ENCODE measurements at places on chromosomes 6 and 20. TPM values are rescaled to one million over a fixed set of nuclear protein-coding genes. Genes with fewer than 3 reads are reported as not detected.

DNA sequence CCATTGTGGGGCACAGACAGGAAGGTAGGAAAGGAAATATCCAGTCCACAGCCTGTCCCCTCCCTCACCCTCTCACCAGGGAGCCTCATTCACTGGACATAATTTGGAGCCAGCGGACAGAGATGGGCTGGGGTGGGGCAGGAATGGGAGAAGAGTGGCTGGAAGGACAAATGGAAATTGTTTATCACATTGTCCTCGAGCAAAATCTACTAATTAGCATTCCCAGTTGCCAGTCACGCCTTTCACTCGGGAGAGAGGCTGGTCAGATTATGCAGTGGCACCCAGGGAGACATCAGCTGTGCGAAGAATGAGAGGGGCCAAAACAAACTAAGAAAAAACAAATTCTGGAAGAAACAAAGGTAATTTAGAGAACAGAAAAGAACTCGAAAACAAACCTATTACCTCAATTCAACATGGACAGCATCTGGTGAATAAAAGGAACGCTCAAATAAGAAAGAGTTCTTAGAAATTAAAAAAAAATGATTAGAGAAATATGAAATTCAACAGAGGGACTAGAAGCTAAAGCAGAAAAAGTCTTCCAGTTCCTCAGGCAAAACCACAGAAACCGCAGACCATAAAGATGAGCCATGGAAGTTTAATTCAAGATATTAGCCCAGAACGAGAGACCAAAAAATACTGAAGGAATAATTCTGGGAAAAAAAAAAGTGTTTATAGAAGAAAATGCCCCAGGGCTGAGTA is 108.5 kb upstream of the RALGAPA2 start:
- DNase-seq: no peak

DNA sequence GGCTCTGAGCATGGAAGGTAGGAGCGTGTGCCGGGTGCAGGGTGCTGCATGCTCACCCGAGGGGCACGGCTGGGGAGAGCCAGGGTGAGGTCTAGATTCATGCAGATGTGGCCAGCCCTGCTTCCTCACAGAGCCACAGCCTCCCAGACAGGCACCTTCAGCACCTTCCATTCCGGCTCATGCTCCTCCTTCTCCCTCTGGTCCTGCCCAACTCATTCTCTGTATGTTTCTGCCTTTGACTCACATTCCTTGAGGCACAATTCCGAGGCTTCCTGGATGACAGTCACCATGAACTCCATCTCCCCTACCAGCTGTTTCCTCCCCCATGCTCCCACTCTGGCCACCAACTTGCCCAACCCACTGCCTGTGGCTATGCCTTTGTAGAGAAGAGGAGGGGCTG is 35.4 kb downstream of the DACT2 start:
- DNase-seq: no peak

DNA sequence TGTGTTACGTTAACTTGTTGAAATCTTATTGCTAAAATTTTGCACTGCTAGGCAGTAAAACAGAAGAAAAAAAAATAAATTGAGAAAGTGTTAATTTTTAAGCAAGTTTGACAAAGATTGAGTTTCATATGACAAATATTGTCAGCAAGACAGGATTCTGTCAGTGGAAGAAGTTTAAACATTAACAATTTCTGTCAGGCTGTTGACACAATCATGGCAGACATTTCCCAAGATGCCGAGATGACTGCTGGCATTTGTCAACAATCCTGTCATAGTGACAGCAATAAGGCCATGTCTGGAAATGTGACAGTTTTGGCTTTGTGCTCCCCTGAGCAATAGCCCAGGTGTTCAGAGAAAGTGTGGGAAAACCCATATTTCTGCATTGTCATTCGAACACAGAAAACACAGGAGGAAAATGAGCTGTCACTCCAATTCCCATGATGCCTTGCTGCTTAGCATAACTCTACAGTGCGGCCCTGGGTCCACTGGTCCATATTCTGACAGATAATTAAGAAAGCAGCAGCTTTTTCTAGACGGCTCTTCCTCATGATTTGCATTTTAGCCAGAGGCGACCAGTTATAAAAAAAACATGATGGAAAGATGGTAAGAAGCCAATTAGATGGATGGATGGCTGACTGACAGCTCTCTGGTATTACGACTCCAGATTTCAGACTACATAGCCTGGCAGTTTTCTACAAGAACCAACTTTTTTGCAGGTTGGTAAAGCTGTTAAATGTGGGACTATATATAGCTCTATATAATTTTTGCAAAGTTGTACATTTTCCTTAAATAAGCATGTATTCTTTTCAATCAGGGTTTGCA is 43.6 kb upstream of the DEFB112 start:
- DNase-seq: no peak

GRCh38 chr20:47330933-47331708 is 25.4 kb downstream of the ZMYND8 start:
- DNase-seq: no peak

DNA sequence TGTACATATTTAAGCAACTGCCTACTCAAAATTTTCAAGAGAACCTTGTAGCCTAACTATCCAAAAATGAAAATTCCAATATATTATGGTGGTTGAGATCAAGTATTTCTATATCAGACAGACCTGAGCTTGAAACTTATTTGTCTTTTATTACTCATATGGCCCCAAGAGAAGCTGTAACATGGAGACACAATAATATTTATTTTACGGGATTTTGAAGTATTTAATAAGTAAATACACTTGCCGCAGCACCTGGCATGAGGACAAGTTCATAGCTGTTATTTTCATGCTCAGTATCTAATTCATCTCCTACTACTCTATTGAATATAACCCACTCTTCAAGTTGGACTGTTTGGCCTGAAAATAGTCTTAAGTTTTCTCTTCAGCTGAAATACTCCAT is 28.0 kb downstream of the PTPRK start:
- no peak for DNase-seq

GRCh38 chr6:84809455-84809854 is 45.1 kb upstream of the TBX18 start:
- DNase-seq: no peak

GRCh38 chr6:155635416-155635815 is 179.8 kb upstream of the NOX3 start:
- DNase-seq: no peak

- DNase-seq: no peak
Measured at GRCh38 chr20:32534661-32535240, 50.4 kb downstream of the NOL4L start.

DNA sequence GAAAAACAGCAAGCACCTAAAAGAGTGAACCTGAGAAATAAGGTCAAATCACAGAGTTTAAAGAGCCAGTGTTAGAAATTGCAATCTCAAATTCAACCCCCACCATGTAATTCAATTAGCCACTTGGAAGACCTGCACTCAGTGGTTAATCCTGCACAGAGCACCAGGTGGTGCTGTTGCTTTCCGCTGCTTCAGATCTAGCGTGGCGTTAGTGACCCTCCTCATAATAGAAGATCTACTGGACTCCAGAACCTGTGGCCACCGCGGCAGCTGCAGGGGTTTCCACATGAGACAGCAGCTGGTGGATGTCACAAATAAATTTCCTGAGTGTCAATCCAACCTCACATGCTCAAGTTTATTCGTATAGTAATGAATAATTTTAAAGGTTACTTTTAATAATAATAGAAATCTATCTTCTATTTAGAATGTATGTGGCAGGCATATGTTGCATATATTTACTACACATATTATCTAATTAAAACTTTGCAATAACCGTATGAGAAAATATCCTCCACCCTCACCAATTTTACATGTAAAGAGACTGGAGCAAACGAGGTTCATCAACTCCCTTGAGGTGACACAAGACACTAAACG is 84.4 kb downstream of the SYNE1 start:
- peak; percentile 61 for DNase-seq

DNA sequence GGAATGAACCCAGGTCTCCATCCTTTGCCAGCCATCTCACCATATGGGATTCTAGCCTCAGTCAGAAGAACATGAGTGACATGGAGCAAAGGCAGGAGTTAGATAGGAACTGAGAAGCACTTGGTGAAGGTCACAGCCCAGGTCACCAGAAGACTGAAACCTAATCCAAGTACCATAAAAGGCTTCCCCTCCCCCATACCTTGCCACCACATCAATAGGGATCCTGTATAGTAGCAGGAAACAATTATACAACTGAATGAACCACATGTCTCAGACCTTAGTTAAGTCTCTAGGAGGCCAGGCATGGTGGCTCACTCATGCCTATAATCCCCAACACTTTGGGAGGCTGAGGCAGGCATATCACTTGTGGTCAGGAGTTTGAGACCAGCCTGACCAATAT is 49.6 kb downstream of the KIZ start:
- DNase-seq: no peak

DNA sequence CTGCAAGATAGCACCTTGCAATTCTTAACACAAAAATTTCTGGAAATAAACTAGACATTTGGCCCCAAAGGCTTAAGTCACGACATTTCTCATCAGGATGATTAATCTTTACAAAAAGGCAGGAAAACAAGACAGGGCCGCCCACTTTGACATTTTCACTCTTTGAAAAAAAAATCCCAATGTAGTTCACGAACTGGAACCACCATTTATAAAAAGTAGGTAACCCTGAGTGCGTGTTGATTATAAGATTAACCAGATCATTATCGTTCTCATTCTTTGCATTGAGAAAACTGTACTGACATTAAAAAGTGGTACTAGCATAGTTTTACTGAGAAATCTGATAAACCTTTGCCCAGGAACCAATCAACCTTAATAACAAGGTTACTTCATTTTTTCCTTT is 108.8 kb downstream of the HUS1B start:
- no peak for DNase-seq

- no peak for DNase-seq
Measured at GRCh38 chr20:4702562-4703280, 19.0 kb upstream of the PRND start.

- no peak for DNase-seq
Measured at GRCh38 chr6:53282741-53283140, 66.0 kb downstream of the ELOVL5 start.

DNA sequence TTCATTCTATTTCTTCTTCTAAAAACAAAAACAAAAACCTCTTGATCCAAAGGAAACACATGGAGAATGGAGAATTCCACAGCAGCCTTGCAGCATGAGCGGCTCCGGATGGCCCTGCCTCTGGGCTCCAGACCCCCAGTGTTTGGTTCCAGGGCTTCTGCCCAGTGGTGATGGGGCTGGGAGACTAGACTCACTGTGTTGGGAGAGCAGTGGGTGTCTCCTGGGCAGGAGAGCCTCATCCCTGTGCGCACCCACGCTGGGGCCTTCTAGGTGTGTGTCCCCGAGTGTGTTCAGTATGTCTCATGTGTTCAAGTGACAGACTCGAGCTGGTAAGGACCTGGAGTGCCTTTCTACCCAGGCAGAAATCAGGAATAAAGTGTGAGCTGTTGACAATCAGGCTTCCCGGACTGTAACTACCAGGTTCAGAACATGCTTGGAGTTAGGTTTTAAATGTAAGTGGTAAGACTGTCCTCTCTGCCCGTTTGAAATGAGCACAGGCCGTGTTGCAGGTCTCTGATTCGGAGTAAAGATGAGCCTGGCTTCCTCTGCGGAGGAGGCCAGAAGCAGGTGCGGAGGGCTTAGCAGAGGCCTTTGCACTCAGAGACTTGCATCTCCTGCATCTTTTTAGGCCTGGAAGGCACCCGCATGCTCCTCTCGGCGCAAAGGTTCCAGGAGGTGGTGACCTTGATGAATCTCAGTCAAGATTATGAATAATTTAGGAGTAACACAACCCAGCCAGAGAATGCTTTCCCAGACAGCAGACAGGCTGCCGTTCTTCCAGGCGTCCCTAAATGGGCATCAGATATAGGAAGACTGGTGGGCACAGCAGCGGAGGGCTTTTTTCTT is 253.6 kb downstream of the CDH26 start:
- no peak for DNase-seq

DNA sequence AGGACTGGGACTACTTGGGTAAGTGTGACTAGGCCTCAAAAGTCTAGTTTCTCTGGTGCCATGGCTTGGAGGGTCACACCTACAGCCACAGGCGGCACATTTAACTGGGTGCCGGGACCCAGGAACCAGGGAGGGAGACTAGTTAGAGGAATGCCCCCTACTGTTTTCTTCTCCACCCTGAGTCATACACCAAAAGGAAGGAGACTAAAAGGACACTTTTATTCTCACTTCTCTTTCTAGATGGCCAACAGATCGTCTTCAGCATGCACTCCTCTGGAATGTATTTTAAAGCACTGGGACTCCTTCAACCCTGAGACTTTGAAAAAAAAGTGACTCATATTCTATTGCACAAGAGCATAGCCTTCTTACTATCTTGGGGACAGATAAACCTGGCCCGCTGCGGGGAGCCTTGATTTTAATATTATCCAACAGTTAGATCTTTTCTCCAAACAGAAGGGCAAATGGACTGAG is 33.4 kb downstream of the PLN start:
- DNase-seq: no peak

DNA sequence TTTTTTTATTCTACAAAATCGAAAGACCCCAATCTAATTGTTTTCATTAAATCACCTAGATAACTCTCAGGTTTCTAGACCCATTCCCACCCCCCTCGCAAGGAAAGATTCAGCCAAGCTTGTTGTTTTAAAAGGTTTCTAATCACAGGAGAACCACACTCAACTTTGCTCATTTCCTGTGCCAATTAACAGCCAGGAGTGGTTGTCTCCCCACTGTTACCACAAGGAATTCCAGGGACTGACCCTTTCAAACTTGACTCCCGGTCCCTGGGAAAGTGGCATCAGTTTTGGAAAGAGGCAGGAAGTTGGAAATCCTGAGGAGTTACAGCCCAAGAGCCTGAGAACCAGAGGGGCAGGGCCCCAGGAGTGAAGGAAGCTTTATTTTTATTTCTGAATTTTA is 561.3 kb upstream of the JAG1 start:
- DNase-seq: peak; percentile 50

DNA sequence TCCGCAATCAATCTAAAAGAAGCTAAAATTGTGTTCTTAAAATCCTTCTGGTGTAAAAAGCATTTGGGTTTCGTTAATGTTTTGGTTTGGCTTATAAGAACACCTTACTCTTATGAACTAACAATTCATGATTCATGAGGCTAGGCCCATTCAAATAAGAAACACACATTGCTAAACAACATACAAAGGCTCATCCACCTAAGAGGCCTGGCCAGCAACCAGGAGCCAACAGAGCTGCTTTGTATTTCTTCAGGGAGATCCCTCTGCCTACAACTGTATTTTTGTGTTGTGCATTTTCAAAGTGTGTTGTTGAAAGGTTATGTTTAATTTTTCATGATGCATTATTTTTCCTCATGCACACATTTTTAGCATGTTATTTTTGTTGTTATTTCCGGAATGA is 98.6 kb downstream of the PTPRK start:
- no peak for DNase-seq

- DNase-seq: no peak
Measured at GRCh38 chr6:47091886-47092668, 49.9 kb upstream of the ADGRF1 start.

GRCh38 chr20:15889061-15889460 is 684.2 kb downstream of the KIF16B start:
- no peak for DNase-seq

GRCh38 chr20:18665135-18665534 is 77.3 kb downstream of the DTD1 start:
- DNase-seq: no peak

PRL gene
- total RNA-seq: not detected

RAET1E gene
- not detected for total RNA-seq

LATS1 gene
- 32.1 TPM for total RNA-seq

TPBG gene
- 19.0 TPM for total RNA-seq

DNAH8 gene
- total RNA-seq: 0.06 TPM

HSPA12B gene
- 25.5 TPM for total RNA-seq

SEL1L2 gene
- not detected for total RNA-seq

GJA10 gene
- not detected for total RNA-seq

SCUBE3 gene
- 2.3 TPM for total RNA-seq

TSBP1 gene
- total RNA-seq: not detected

CD83 gene
- total RNA-seq: 3.9 TPM

STK35 gene
- total RNA-seq: 18.7 TPM

Measured in glomerular endothelial cell (primary cell).